ENCODE measurements at places on chromosomes 2 and 18.
A peak's percentile ranks its signal among the peaks of the same experiment; 100 is the strongest.

GRCh38 chr2:215138479-215138878 lies at the start of gene ABCA12:
TSS of gene ABCA12 (minus strand) at chr2:215138626. CDS start at chr2:215138208, 418 bp downstream.
- no peak for DNase-seq

DNA sequence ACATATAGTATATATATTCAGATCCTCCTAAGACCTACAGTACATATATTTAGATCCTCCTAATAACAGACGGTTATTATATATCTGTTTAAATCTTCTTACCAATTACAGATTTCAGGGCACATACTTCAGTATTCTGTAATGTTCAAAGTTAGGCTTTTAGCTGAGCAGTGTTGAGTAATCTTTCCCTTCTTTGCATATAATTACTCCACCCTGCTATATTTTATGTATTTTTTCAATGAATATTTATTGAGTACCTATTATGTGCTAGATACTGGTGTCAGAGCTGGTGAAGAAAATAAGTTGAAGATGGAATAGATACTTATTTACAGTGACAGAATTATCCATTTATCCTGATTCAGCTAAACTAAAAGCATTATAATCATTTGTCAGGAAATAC lies 84.9 kb downstream of the NEB start:
- DNase-seq = no peak

DNA sequence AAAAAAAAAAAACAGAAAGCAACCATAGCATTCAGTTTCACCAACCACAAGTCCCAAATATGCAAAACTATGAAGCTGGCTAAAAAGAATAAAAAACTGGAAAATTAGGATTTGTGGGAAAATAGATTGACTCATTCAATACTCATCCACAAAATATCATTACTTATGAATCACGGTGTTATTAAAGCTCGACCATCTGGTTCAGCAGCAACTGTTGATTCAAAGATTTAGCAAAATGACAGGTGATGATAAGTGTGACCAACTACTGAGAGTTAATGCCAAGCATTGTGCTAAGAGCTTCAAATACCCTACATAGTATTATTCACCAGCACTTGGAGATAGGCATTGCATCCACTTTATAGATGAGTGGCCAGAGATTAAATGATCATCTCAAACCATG lies 26.2 kb upstream of the XDH start:
- peak; percentile 94 for DNase-seq

DNA sequence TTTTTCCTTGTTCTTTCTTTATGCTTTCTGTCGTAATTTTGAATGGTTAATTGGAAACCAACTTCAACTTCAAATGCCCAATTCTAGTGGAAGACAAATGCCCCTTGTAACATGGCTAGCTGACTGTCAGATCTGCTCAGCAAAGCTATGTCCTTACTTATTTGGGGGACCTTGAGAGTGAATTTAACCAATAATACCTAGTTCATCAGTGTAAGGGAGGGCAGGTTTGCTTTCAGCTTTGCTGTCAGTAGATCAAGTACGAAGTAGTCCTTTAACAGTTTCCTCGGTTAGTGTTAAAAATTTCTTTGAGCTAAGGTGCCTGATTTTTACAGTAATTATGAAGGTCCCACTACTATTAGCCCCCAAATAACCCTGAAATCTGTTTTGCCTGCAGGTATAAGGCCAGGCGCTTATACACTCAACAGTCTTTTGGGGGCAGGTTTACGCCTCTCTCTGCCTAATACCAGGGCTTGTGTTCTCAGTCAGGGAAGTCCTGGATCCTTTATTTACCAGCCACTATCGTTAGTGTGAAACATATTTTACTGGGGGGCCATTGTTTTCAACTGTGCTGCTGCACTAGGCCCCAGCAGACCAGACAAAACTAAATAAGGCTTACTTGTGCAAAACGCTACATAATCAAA lies 165.1 kb upstream of the KCNJ3 start:
- DNase-seq = no peak

All from IMR-90 (cell line).